Brain pericyte (primary cell): ENCODE measurements at places on chromosomes 5 and 9.

DNA sequence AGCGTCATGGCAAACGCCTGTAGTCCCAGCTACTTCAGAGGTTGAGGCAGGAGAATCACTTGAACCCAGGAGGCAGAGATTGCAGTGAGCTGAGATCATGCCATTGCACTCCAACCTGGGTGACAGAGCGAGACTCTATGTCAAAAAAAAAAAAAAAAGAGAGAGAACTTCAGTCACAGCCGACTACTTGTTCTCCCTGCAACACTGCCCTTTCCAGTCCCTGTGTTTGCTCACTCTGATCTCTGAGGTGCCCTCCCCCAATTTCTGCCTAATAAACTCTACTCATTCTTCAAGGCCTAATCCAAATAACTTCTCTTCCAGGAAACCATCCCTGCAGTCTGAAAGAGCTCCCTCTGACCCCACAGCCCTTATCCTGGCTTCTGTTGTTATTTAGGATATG is 28.1 kb downstream of the GFRA3 start:
- DNase-seq = no peak

- DNase-seq = no peak
These were observed 108.3 kb upstream of the FER start for GRCh38 chr5:108639366-108639765.

DNA sequence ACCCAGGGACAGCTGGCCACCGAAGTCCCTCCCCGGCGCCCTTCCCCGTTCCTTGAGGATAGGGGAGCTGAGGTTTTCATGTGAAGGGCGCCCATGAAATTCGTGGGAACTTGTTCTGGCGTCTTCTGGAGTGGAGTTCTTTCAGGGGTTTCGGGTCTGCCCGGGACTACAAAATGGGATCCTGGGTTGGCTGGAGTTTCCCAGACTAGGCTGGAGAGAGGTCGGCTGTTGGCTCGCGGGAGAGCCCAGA is 3.6 kb upstream of the RGMB start:
- DNase-seq = no peak

GRCh38 chr5:125424402-125425141 is 678.1 kb upstream of the ZNF608 start:
- DNase-seq = no peak

- peak; percentile 79 for DNase-seq
These were observed 84.2 kb downstream of the MUSK start for GRCh38 chr9:110752766-110753165.

DNA sequence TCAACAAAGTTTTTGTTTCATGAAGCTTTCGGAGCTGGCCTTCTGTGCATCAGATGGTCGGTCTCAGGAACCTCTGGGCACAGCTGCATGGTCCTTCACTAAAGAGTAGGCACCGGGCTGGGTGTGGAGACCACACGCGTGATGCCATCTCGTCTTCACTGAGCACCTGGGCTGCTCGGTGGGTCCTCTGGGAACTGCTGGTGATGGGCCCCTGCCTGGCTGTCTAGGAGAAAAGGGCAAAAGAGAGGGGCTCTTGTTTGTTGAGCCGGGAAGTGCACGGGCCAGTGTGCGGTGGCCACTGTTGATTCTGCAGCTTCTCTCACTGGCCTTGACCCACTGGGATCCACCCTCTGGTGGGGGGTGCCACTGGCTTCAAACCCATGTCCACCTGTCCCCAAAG is 46.0 kb downstream of the COL5A1 start:
- no peak for DNase-seq

- no peak for DNase-seq
These were observed 67.8 kb upstream of the NEURL1B start for GRCh38 chr5:172573120-172573882.

- no peak for DNase-seq
These were observed 72.3 kb upstream of the ANXA1 start for GRCh38 chr9:73079326-73079725.

DNA sequence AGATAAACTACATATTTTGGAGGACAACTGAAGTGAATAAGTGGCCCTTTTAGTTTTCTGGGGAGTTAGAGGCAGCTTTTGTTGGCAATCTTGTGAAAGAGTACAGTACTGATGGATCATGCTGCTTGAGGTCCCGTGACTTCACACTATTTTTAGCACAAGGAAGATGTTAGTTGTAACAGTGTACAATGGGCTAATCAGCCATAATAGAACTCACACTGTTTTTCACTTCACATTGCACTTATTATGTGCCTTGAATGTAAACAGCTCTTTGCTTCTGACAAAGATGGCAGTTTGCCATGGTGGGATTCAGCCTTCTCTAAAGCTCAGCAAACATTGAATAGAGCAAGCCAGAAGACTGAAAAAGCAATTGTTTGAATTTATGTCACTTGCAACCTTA is 176.7 kb upstream of the ZNF608 start:
- no peak for DNase-seq

DNA sequence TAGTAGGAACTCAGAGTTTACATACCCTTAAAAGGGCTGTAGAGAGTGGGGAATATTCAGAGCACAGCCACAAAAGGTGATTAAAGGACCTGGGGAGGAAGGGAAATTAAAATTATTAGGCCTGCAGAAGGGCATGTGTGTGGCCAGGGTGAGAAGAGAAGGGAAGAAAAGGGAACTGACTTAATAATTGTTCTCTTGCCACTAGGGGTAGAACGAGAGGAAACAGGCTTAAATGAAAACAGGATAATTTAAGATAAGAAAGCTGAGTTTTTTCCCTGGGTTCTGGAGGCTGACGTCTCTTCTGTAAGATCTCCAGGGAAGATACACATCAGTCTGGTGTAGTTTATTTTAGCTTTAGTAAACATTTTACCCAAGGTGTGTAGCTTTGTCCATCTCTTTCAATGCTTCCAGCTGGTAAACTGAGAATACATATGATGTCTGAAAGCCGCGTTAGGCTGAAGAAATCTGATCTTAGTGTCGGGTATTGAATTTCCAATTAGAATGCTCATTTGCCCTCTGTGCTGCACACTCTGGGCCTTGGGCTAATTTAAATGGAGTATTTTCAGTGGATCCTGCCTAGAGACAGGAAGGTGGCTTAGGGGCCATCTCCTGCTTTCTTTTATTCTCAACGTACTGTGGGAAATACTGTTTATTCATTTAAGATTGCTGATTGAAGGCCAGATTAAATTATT is 416.8 kb downstream of the TMEM38B start:
- DNase-seq = no peak

DNA sequence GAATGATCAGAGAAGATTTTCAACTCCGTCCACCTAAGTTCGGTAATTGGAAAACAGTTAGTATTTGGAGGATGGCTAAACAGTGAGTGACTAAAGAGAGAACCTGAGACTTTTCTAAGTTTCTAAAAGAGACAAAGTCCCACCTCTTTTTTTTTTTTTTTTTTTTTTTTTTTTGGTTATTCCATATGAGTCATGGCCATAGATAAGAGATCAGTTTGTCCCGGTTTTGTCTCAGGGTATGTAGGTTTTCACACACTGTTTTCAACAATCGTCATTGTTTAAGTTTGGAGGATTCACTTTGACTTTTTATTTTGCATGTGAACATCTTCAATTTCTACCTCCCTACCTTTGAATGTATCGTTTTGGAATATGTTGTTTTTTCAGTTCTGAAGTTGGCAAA is 85.9 kb downstream of the NTRK2 start:
- no peak for DNase-seq

GRCh38 chr5:96254980-96255691 is 177.9 kb downstream of the PCSK1 start:
- DNase-seq = no peak

GRCh38 chr5:891117-891836 is 1.3 kb downstream of the BRD9 start:
- DNase-seq = no peak

DNA sequence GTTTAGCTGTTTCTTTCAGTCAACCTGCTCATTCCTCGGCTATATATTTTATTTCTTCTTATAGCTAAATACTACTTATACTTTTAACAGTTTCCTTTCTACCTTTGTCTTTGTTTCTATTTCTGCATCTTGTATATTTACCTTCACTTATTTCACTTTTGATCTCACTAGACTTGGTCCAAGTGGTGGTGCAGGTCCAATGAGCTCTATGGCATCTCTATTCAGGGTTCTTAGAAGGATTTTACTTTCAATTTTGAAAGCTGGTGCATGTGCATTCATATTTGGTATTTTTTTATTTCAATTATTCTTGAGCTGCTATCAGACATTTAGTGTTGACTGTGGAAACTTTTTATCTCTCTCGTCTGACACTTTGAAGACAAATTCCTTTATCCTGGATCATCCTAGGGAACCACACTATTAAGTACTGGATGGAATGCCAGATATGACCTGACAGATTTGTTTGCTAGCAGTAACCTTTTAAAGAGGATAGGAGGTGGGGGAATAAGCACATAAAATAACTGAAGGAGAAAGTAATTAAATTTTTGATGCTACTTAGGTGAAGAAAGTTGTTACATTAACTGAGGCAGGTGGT is 123.1 kb upstream of the PJA2 start:
- DNase-seq = no peak

DNA sequence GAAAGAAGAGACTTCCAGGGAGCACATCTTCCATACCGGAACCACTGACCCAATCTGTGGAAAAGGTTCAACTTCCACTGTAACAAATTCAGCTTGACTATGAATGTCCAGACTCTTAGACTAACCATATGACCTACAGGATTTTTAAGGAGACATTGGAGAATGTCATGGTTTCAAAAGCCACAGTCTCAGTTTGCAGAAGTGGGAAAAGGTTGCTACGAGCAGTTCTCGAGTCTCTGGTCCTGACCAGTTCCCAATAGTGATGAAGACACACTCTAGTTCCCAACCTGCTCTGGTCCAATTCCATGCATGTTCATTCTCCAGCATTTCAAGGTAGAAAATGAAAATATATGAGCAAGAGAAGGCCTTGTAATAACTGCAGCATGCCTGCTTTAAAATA is 158.0 kb downstream of the MAPKAP1 start:
- DNase-seq = no peak

DNA sequence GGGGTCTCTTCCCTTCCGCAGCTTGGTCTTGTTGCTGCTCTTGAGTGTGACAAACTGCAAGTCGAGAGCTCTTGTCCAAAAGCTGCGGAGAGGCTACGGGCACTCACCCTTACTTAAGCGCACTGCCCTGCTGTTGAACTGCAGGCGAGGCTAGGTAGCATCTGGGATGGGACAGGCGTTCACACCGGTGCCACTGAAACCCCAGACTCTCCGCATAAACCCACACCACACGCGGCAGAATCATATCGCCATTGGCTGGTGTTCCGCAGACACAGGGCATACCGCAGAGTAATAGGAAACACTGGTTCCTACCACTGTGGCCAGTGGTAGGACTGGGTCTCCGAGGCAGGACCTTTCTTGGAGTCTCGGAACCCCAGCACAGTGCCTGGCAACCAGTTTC is 2.2 kb upstream of the NPR3 start:
- DNase-seq = no peak

DNA sequence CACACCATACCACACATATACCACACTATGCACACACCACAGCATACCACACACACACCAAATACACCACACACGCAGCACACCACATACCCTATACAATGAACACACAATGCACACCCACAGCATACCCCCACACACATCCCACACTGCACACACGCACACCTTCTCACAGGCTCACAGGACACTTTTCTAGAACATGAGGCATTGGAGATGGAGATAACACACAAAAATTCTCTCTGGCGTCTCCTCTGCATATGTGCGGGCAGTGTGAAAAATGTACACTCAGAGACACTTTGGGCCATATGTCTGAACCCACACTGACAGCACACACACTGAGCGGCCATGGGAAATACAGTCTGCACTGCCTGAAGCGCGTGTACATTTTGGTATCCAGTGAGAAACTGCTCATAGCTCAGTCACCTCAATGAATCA is 278.1 kb downstream of the GADD45G start:
- no peak for DNase-seq

DNA sequence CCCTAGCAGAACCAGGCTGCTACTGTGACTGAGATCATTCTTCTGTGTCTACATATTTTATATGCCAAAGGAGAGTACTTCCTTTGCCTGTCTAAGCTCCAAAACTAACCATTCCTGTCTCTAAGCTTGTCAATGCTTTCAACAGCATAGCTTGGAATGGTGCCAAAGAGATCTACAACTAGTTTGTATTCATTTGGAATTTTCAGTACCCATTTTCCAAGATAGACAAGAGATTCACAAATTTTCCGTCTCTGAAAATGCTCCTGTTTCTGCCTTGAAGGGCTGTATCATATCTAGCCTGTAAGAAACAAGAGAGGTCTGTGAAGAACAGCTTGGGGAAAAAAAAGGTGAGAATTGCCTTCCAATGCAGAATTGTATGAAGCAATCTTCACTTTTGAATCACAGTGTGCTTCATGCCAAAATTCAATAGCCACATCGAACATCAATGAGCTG is 334.4 kb upstream of the ACTBL2 start:
- DNase-seq = no peak

GRCh38 chr5:172602783-172603231 is 38.3 kb upstream of the NEURL1B start:
- no peak for DNase-seq

DNA sequence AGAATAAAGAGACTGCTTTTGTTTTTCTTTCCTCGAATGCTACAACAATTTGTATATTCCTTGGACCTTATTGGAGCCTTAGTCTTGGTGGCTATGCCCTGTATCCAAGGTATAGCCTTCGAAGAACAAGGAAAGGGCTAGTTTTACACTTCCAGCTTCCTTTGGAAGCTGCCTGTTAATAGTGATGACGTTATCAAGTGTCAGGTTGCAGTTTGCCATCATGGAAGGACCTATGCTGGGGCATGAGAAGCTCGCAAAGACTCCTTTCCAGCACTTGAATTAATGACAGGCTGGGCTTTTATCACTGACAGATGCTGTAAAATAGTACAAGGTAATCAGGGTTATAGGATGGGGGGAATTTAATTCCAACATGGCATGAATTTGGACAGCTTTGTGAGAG is 157.9 kb downstream of the KDM4C start:
- DNase-seq = no peak

DNA sequence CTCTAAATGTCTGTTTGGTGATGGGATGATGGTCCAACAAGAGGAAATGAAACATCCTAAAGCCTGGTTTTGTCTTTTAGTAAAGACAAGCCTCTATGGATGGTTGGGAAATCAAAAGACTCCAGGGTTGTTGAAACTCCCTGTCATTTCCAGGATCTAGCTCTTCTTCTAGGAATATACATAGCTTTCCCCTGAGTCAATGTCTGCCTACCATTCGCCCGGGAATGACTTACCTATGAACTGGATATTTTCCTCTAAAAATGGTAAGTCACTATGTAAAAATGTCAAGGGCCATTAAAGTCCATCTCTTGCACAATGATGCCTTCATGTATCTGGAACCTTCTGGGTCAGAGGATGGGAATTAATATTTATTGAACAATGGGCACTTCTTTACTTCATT is 11.1 kb upstream of the KIF12 start:
- no peak for DNase-seq

- DNase-seq = no peak
These were observed 99.9 kb downstream of the KLF4 start for GRCh38 chr9:107389617-107390071.
